ENCODE measurements at places on chromosomes 4 and X.

- DNase-seq: no peak
Observed at GRCh38 chrX:136710325-136710951, 62.5 kb downstream of the CD40LG start.

- no peak for DNase-seq
Observed at GRCh38 chr4:21202959-21203358, 502.7 kb downstream of the PACRGL start.

DNA sequence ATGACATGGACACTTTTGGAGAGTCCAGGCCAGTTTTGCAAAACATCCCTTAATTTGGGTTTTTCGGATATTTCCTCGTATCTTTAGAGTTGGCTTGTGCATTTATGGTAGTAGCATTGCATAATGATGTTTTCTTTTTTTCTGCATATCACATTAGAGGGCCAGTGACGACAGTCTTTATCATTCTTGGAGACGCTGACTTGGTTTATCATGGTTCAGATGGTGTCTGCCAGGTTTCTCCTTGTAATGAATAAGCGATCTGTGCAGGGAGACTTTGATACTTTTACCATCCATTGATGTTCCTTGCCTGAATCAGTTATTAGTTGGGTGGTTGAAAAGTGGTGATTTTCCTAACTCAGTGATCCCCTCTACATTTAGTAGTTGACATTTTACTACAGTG, 46.6 kb downstream of the KIAA0232 start:
- no peak for DNase-seq

GRCh38 chrX:34218063-34218462, 85.9 kb upstream of the FAM47A start:
- no peak for DNase-seq

DNA sequence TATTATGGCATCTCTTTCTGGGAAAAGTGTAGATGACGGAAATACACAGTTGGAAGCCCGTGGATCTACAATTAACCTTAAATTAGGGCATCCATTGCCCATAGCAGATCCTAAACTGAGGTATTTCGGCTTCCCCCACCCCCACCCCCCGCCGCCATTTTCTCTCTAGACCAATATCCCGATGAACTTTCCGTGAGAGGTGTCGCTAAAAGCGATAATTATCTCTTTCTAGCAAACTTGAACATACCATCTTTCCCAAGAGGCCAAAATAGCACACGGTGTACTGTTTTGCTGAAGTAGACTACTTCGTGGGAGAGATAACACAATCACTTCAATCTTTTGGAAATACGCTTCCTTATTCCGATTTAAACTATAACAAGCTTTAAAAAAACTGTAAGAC, 554 bp downstream of the KLHL15 start:
- no peak for DNase-seq

DNA sequence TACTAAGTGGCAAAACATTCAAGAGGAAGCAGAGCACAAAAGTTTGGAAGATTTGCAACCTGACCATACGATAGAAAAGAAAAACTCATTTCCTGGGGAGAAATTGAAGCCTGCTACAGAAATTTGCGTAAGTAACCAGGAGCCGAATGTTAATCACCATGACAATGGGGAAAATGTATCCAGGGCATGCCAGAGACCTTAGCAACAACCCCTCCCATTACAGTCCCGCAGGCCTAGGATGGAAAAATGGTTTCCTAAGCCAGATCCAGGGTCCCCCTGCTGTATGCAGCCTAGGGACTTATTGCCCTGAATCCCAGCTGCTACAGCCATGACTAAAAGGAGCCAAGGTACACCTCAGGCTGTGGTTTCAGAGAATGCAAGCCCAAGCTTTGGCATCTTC, 472.2 kb upstream of the KLHL4 start:
- no peak for DNase-seq

DNA sequence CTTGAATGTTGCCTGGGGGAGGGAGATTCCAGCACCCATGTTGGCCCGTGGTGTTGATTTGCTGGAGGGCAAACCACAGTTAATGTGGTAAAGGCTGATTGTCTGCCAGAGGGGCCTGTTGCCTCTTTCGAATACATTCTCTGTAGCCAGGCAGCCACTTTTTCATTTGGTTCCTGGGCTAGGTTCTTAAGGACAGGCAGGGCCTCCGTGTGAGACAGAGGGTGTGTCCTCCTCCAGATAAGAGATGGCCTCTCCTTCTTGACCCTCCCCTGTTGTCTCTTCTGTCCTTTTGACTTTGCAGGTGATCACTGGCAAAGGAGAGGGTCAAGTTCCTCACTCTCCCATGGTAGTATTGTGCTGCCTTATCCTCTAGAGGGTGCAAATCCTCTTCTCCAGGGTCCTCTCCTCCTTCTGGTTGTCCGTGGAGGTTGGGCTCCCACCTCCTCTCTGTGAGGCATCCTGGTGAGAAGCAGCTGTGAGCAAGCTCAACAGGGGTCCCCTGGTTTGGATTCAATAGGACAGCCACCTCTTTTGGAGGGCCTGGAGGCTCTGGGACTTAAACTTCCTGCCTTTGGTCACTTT, 44.9 kb downstream of the ZNF182 start:
- no peak for DNase-seq

GRCh38 chrX:41026702-41027078, 58.6 kb upstream of the USP9X start:
- DNase-seq: no peak

DNA sequence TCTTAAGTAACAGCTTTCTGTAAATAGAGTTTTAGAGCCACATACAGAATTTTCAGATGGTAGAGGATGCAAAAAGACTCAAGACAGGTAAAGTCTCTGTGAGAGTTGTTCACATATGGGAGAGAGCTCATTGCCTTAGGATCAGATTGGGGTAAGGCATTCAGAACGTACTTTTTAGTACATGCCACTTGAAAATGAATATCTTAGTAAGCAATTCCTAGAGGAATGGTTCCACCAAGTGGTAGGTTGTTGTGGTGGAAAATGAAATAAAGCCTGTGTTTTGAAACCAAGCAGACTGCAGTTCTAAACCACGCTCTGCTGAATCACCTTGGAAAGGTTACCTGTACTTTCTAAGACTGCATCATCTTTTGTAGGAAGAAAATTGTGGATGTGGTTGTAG, 547.0 kb upstream of the LCORL start:
- DNase-seq: no peak

DNA sequence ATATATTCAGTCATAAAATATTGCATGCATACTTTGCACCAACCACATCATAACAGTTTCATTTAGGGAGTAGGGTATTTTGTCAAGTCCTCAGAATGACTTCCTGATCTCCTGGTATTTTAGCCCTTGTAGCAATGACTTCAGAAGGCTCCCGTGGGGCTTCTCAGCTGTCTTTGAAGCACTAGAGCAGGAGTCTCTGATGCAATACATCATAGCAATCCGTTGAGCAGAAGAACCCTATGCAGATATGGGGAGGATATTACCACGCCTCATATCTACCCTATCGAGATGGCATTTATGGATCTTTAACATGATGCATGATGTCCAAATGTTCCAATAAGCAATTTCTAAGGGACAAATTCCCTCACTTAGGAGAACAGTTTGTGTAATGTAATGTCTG, 373.7 kb upstream of the FTHL17 start:
- DNase-seq: no peak

GRCh38 chrX:111719426-111720210, 38.6 kb downstream of the ALG13 start:
- DNase-seq: no peak

DNA sequence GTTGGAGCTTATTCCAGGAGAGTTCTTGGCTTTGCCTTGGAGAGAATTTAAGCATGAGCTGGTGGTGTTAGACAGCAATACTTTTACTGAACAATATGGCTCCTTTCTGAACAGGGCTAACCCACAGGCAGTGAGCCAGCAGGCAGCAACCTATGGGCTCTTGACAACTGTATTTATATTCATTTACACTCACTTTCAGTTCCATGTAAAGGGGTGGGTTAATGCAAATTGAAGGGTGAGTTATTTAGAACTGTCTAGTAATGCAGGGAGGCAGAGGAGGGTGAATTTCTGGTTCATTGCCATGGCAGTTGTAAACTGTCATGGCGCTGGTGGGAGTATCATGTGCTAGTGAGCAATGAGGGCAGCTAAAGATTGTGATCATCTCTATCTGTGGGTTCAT, 15.7 kb downstream of the FOXR2 start:
- DNase-seq: no peak
